ENCODE measurements at places on chromosomes 16 and 17.

- no peak for DNase-seq
Measured at GRCh38 chr17:43528319-43528987, 17.7 kb downstream of the ETV4 start.

- no peak for DNase-seq
Measured at GRCh38 chr17:74857191-74857590, 2.5 kb downstream of the GRIN2C start.

- no peak for DNase-seq
Measured at GRCh38 chr16:88780142-88781062, 4.6 kb downstream of the PIEZO1 start.

GRCh38 chr17:17172001-17172939 lies 33.9 kb downstream of the PLD6 start:
- DNase-seq: no peak

GRCh38 chr17:45681706-45682105 lies 102.4 kb upstream of the CRHR1 start:
- DNase-seq: no peak
